GM18507 (cell line): ENCODE measurements at places on chromosomes 7 and 10.

DNA sequence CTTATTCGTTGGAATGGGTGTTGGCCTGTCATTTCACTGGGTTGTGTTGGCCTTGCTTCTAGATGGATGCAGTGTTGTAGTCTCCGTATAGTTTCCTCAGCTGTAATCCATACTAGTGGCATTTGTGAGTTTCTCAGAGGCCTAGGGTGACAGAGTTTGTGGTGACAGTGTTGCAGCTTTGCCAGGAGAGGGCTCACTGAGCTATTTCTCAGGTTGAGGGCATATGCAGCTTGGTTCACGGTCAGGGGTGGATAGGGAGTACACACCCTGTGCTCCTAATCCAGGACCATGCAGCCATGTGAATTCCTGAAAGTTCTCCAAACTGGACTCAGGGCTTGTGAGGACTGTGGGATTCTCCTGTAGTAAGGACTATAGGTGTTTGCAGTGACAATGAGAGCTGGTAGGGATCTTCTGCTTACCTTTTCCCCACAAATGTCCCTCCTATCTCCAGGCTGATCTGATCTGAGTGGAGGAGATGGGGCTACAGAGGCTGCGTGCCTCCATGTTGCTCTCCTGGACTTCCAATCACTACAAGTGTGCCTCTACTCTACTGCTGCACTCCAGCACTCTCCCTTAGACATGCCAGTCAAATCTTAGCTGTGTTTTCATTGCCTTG lies 229.0 kb downstream of the STK31 start:
- peak; percentile 2 for DNase-seq

DNA sequence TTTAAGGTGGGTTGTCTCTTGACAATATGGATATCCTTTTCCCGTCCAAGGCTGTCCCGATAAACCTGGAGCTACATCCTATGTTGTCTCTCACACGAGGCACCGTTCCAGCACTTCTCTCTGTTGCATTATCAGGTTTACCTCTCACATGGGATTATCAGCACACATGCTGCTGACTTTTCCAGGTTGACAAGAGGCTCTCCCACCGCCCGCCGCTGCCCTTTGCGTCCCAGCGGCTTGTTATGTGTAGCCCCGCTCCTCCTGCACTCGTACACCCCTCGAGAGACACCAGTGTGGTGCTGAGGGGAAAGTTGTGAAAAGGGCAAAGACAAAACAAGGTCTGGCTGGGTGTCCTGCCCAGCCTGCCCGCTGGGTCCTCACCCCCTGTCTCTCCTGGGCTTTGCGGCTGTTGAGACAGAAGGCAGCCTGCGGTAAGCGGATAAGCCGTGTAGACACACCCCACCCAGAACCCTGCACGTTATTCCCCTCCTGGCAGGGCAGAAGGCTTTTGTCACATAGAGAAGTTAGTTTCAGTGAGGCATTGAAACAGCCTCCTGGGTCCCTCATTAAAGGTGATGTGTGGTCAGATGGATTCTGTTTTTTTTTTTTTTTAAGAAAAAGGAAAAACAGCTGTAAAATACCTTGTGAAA lies 38.7 kb downstream of the UBE3C start:
- DNase-seq = no peak

GRCh38 chr10:88915781-88916180 lies 35.7 kb downstream of the STAMBPL1 start:
- no peak for DNase-seq

- DNase-seq = no peak
Measured at GRCh38 chr7:50941525-50941924, 158.8 kb upstream of the GRB10 start.

DNA sequence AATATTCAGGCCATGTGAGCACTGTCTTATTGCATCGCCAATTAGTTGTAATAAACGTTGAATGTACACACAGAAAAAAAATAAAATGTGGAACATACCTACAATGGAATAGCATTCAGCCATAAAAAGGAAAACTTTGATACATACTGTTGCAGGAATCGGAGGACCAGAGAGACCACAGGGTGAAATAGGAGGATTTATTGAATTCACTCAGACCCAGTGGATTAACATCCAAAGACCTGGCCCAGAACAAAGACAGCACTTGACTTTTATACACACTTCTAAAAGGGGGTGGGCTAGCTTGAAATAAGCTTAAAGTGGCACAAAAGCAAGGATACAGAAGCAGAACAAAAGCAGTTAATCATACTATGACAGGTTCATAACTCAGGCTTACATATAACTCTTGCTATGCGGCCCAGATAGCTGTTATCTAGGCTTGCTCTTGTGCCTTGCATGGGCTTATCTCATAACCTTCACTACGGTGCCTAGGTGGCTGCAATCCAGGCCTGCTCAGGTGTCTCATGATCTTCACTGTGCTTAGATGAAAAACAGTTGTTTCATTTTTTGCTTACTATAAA lies 292.2 kb upstream of the TAC1 start:
- no peak for DNase-seq

DNA sequence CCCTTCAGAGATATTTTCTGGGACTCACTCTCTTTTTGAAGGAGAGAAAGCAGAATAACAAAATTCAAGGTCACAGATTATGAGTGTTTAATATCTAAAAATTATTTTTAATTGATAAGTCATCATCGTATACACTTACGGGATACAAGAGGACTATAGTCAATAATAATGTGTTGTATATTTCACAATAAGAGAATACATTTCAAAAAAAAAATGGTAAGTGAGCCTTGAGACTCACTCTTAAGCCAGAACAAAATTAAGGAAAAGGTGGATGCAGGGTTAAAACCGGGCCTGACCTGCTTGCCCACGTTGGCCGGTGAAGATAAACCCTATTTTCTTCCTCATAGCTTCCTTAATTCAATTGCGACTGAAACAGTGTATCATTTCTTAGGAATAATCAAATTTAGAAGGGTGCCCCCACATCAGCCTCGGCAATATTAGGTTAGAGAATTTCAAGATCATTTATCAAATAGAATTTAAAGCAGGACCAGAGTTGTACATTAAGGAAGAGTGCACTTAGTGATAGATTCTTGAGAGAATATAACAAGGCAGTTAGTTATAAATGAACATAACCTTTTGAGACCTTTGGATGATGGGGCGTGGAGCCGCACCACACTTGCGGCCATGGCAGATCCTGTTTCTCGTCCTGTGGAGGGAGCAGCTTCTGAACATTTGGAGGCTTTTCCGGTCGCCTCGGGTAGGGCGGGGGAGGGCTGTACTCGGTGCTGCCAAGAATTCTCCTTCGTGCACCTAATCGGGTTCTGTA lies 321.8 kb downstream of the PAXIP1 start:
- no peak for DNase-seq

- DNase-seq = peak; percentile 45
Measured at GRCh38 chr7:138738551-138739335, 37.6 kb upstream of the SVOPL start.

DNA sequence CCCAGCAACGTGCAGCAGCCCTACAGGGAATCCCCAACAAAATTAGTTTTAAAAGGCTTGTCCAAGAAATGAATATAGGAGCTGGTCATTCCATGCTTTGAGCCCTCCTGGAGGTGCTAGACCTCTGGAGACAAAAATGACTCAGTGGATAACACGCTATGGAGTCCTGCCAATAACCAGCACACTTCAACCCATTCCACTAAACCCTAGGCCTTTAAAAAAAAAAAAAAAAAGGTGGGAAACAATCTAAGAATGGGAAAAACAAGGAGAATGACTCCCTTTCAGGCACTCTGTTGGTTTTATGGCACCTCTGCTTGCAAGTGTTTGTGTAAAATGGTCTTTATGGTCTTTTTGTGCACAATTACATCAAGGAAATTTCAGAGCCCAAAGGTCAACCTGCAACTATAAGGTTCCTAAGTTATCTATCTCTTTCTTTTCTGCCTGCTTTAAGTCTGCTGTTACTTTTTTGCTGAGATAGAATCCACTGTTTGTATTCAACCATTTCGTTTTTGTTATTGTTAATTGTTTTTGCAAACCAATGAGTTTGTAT lies 21.3 kb downstream of the AVL9 start:
- DNase-seq = no peak

GRCh38 chr10:73838827-73839226 lies 27.4 kb upstream of the NDST2 start:
- DNase-seq = no peak
